T-cell (primary cell): ENCODE measurements at places on chromosomes 12 and 14.

DNA sequence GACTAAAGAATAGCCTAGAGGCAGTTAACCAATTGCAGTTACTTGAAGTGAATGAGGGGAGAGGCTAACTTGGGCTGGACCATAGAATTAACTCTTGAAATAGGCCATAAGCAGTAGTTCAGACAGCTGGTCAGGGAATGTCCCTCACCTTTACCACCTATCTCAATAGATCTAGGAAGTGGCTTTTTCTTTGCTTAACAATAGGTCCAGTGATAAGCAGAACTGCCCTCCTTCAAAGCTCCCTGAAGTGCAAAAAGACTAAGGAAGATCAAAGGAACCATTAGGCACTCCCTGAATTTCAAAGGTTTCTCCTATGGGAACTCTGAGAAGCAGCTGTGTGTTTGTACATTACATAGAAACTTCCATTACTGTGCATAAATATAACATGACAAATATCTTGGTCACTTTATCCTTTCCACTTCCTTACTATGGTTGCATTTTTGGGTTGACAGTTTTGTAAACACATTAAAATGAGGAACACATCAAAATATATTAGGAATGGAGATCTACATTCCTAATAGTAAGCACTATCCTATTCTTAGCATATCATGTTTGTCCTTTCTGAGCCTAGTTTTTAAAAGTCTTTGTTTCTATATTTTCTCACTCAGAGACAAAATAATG lies 7.2 kb upstream of the NAA30 start:
- no peak for DNase-seq

DNA sequence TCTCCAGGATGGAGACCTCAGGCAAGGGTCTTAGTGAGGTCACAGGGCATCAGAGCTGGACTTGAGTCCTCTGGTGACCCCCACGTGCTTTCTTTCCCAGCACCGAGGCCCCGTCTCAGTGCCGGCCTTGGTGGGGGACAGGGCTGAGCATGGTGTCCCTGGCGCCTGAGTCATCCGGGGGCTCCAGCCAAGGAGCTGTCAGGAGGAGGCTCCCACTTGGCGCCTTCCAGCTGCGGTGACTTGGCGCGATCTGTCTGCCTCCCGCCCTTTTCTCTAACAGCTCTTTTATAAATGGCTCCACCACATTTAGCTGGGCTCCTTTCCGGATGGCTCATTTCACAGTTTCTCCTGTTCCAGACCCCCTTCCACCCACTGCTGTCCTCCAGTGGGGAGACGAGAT lies 60.4 kb downstream of the PRMT8 start:
- DNase-seq: no peak

DNA sequence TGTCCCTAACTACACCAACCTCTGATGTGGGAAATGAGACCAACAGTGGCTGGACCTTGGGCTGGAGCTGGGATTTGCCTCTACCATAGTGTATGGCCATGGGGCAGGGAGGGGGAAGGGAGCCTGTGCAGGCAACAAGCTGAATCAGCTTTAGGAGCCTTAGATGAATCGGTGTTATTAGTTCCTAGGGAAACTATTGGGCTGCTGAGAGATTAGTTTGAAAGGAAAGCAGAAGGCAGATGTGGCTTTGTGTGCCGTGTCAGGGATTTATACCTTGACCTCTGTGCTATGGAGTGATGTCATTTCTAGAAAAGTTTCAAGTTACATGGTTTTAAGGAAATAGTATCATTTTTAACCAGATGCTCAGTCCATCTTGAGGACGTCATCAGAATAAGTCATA lies 19.5 kb upstream of the GAS2L3 start:
- DNase-seq: no peak

- DNase-seq: no peak
These were observed 88.0 kb downstream of the KIF21A start for GRCh38 chr12:39354955-39355354.

DNA sequence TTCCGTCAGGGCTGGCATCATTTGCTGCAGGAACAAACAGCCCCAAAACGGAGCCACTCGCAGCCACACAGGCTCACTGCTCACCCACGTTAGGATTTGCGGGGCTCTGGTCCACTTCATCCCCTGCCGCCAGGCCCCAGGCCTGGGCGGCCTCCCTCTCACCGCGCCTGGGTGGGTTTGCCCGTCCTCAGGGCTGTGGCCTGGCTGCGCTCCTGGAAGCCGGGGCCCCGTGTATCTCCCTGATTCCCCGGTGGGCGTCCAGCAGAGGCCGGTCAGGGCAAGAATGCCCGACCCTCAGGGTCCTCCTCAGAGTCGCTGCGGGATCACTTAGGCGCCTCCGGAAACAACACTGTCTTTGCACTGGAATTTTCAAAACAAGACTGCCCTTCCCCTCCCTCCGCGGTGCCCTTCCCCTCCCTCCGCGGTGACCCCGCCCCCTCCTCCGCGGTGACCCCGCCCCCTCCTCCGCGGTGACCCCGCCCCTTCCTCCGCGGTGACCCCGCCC lies 15.7 kb upstream of the FBRSL1 start:
- no peak for DNase-seq

DNA sequence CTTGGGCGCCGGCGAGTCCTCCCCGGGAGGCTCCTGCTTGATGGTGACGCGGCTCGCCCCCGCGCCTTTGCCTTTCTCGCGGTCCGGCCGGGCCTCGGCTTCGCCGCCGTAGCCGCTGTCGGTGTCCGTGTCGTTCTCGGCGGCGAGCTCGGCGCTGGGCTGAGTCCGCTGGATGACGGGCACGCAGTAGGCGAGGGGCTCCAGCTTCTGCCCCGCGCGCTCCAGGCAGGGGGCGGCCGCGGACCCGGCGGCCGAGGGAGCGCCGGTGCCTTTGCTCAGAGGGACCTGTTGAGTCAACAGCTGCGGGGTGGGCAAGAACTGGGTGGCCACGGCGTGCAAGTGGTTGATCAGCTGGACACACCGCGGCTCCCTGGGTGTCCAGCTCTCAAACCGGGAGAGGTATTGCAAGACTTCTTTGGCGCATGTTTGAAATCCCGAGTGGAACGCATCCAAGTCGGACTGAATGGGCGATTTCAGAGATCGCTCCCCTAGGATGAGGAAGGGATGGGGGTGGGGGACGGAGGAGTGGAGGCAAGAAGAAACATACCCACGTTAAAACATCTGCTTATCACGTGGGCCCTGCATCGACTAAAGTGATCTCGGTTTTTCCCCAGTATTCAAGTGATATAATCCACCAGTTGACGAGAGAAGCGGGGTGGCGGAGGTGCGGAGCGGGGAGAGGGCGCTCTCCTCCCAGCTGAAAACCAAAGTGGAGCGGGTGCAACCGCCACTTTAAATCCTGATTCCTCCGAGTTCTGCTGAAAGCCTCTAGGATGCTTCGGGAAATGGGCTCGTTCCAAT lies 2.0 kb downstream of the BHLHE41 start:
- no peak for DNase-seq

GRCh38 chr12:55694651-55695050 lies 13.1 kb downstream of the ITGA7 start:
- no peak for DNase-seq

GRCh38 chr12:30533558-30534265 lies 162.0 kb downstream of the IPO8 start:
- DNase-seq: no peak

GRCh38 chr12:104469066-104469465 lies 12.3 kb downstream of the CHST11 start:
- DNase-seq: no peak

DNA sequence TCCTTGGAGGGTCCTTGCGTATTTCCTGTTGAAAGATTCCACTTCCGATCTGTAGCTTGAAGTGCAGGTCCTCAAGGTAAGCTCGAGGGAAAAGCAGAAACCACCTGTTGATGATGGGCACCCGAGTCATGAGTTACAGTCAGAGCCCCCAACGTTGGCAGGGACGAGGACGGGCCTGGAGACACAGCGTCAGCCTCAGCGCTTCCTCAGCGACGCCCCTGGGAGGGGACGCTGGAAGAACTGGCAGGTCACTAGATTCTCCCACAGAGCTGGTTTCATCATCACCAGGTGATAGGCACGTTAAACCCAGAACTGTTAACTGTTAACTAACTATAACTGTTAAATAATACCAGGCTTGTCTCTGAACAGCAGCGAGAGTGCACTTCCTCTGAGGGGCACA lies 101.8 kb downstream of the TNFAIP2 start:
- no peak for DNase-seq

DNA sequence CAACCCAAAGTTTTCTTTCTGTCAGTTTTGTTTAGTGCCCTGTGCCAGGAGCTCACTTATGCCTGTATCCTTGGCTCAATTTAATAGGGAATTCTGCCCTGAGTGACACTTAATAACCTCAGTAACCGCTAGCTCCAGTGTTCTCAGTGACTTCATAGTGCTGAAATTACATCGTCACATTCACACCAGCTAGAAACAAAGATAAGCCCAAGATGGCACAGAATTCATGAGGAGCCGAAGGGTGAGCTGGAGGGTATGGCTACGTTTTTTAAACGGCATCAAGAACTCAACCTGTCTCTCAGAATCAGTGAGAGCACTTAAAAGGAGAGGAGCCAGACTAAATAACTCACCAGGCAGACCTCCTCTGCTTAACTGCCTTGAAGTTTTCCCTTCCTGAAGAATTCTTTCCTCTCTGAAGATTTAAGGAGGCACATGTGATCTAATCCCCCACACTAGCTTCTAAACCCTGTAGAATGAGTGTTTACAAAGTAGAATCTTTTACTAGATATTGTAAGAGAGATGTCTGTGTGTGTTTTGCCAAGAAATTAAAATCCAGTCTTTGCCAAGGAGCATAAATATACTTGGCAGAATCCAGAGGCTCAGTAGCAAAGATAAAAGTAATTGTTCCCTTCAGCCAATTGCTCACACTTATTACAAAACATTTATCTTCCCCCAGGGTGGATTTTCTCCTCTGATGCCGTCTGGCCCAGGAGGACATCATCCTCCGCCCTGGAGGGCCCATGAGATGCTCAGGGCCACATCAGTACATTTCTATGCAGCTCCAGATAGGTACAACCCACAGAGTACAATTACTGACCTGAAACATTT lies 37.3 kb downstream of the PTGER2 start:
- no peak for DNase-seq
